Activated T-cell treated with anti-CD3 and anti-CD28 coated beads, Interleukin-2, amount 50 U/mL, for 72 hours (primary cell): ENCODE measurements at places on chromosomes 12 and 14. TPM values are rescaled to one million over a fixed set of nuclear protein-coding genes. Genes with fewer than 3 reads are reported as not detected.
A peak's percentile ranks its signal among the peaks of the same experiment; 100 is the strongest.

- DNase-seq: no peak
- no peaks in the 10 kb centered on the region for H3K27me3 ChIP-seq
- no peaks in the 10 kb centered on the region for H3K4me1 ChIP-seq
- no peaks in the 10 kb centered on the region for H3K36me3 ChIP-seq
- H3K4me3 ChIP-seq: no peak overlapping the region
- H3K27ac ChIP-seq: no peak overlapping the region
Observed at GRCh38 chr12:122813310-122813713, 21.9 kb upstream of the HIP1R start.

GPR84 gene
- 3.8 TPM for total RNA-seq

DNA sequence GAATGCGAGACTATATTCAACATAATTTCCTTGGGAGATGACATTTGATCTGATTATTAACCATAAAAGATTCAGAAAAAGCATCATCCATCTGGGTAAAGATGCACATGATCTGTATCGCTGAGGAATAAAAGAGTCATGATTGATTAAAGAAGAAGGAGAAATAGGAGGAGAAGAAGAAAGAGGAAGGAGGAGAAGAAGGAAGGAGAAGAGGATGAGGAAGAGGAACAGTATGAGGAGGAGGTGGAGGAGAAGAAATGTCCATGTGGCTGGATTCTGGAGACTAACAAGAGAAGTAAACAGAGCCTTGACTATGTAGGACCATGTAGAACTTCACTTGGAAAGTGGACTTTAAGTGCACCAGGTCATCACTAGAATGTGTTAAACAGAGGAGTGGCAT lies 947.4 kb downstream of the LRFN5 start:
- no peak overlapping the region for H3K27ac ChIP-seq
- H3K36me3 ChIP-seq: no peaks in the 10 kb centered on the region
- H3K27me3 ChIP-seq: no peaks in the 10 kb centered on the region

- H3K36me3 ChIP-seq: no peaks in the 10 kb centered on the region
- no peak for DNase-seq
- H3K4me1 ChIP-seq: no peaks in the 10 kb centered on the region
- no peak overlapping the region for H3K4me3 ChIP-seq
Observed at GRCh38 chr14:88196925-88197324, 126.1 kb downstream of the KCNK10 start.

- no peaks in the 10 kb centered on the region for H3K36me3 ChIP-seq
- no peak for DNase-seq
- no peaks in the 10 kb centered on the region for H3K27me3 ChIP-seq
- no peak overlapping the region for H3K27ac ChIP-seq
Observed at GRCh38 chr12:96811083-96811482, 96.0 kb upstream of the NEDD1 start.

- peaks cover 4% of the 10 kb centered on the region for H3K36me3 ChIP-seq
- DNase-seq: no peak
- H3K4me1 ChIP-seq: peaks cover 72% of the 10 kb centered on the region
- H3K27ac ChIP-seq: peak overlapping the region; percentile 3
Observed at GRCh38 chr14:52692248-52692962, 3.0 kb downstream of the ERO1A start.

GRCh38 chr14:90759370-90760077 lies 56.7 kb downstream of the TTC7B start:
- peak; percentile 35 for DNase-seq
- peaks cover 6% of the 10 kb centered on the region for H3K27me3 ChIP-seq
- peaks cover 37% of the 10 kb centered on the region for H3K4me1 ChIP-seq
- H3K36me3 ChIP-seq: peaks cover 12% of the 10 kb centered on the region
- H3K4me3 ChIP-seq: peak overlapping the region; percentile 83

- peaks cover 98% of the 10 kb centered on the region for H3K4me1 ChIP-seq
- H3K27ac ChIP-seq: peak overlapping the region; percentile 98
- peaks cover 16% of the 10 kb centered on the region for H3K36me3 ChIP-seq
- peak overlapping the region; percentile 84 for H3K4me3 ChIP-seq
- DNase-seq: no peak
Observed at GRCh38 chr14:99225436-99226203, 46.4 kb downstream of the BCL11B start.

POTEG gene
- not detected for total RNA-seq

DNA sequence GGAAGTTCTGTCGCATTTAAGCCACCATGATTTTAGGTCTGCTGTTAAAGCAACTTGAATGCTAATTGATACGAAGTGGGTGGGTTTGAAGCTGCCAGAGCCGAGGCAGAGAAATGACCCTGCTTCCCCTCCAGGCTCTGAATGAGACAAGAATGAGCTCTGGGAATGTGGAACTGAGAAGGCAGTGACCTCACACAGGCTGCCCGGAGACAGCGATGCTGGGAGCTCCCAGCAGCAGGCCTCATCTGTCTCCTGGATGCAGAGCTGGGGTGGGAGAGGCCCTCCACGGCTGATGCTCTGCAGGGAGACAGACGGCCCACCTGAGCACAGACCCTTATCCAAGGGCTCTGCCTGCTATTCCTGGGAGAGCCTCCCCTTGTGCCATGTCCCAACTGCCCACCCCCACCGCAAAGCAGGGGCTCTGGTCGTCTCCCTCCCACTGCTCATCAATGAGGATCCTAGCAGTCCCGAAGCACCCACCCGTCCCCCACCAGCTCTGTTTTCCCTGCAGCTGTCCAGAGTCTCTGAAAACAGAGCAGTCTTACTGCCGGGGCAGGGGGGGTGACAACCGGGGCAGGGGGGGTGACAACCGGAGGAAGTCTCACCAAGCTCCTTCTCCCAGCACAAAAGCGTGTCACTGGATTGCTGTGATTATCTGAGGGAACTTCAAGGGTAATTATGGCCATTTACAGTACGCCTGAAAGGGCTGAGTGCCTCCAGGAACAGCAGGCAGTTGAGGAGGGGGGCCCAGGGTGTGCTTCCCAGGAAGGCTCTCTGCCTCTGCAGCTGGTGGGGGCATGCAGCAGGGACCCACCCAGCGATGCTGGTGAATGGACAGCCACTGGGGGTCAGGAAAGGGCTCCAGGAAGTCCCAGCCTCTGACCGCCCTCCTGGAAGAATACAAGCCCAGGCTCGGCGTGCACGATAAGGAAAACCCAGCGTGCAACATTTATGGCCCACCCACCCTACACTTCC lies 67.8 kb downstream of the CHGA start:
- H3K36me3 ChIP-seq: no peaks in the 10 kb centered on the region
- no peaks in the 10 kb centered on the region for H3K27me3 ChIP-seq
- no peak for DNase-seq
- no peak overlapping the region for H3K27ac ChIP-seq

DNA sequence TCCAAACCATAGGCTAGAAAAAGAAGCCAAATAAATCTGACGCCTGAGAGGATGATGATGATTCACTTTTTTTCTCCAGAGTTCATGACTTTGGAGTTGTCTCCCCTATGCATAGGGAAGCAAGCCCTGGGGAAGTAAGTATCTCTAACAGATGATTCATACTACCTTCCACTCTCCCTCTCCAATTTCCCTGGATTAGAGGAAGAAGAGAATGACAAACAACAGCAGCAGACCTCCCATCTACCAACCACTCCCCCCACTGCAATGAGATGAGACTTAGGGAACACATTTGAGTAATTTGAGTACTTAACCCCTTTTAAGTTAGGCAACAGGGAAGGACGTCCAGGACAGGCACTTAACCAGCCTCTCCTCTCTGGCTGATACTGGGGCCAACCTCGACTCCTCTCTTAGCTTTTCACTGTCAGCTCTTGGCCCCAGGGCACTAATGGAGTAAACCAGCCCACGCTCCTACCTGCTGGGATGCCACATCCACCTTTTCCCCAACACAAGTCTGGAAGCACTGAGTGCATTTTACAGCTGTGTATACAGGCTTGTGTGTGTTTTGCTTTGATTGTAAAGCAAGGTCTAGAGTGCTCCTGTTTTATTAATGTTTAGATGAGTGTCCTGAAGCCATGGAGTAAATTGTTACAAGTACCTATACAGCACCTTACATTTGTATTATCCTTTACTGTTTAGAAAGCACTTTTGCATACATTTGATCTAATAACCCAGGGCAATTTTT lies 180.7 kb downstream of the PHLDA1 start:
- no peak for DNase-seq
- no peak overlapping the region for H3K4me3 ChIP-seq
- peaks cover 3% of the 10 kb centered on the region for H3K36me3 ChIP-seq
- peaks cover 52% of the 10 kb centered on the region for H3K27me3 ChIP-seq

- DNase-seq: no peak
- peaks cover 9% of the 10 kb centered on the region for H3K36me3 ChIP-seq
- H3K4me3 ChIP-seq: no peak overlapping the region
Observed at GRCh38 chr12:45439039-45439438, 223.1 kb downstream of the ANO6 start.

GRCh38 chr14:60863249-60863648 lies 117.6 kb downstream of the TRMT5 start:
- H3K4me3 ChIP-seq: no peak overlapping the region
- H3K36me3 ChIP-seq: no peaks in the 10 kb centered on the region
- no peak for DNase-seq

- peaks cover 93% of the 10 kb centered on the region for H3K27me3 ChIP-seq
- H3K4me1 ChIP-seq: no peaks in the 10 kb centered on the region
- H3K27ac ChIP-seq: no peak overlapping the region
- no peak for DNase-seq
Observed at GRCh38 chr12:114400361-114400811, 5.6 kb downstream of the TBX5 start.

GRCh38 chr12:93390031-93390430 lies 12.3 kb downstream of the NUDT4 start:
- peaks cover 36% of the 10 kb centered on the region for H3K36me3 ChIP-seq
- H3K4me1 ChIP-seq: peaks cover 48% of the 10 kb centered on the region
- H3K27ac ChIP-seq: no peak overlapping the region

DNA sequence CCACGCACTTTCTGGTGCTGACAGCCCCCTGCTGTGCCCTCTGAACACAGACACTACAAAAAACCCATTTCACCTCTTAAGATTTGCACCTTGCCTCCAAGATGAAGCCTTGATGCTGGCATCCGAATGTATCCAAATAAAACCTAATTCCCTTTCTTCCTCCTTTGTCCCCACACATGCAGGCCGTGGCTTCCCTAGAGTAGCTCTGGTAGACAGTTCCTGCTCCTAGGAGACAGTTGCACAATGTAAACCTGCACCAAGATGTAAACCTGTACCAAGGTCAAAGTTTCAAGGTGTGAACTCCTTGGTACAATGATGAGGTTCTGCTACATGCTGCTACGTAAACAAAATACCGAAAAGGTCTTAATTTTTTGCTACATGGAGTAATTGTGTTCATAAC lies 625 bp upstream of the ABHD12B start:
- no peak for DNase-seq
- no peaks in the 10 kb centered on the region for H3K36me3 ChIP-seq
- H3K27me3 ChIP-seq: peaks cover 89% of the 10 kb centered on the region
- H3K27ac ChIP-seq: no peak overlapping the region

GRCh38 chr14:88995437-88996198 lies 171.2 kb downstream of the TTC8 start:
- H3K4me3 ChIP-seq: no peak overlapping the region
- peaks cover 4% of the 10 kb centered on the region for H3K4me1 ChIP-seq
- peaks cover 36% of the 10 kb centered on the region for H3K27me3 ChIP-seq
- H3K36me3 ChIP-seq: no peaks in the 10 kb centered on the region
- H3K27ac ChIP-seq: no peak overlapping the region

GRCh38 chr14:44417809-44418208 lies 89.3 kb downstream of the FSCB start:
- H3K4me1 ChIP-seq: no peaks in the 10 kb centered on the region
- H3K27me3 ChIP-seq: no peaks in the 10 kb centered on the region
- H3K4me3 ChIP-seq: no peak overlapping the region
- DNase-seq: no peak
- peaks cover 3% of the 10 kb centered on the region for H3K36me3 ChIP-seq
